T-cell (primary cell): ENCODE measurements at places on chromosomes 12 and 14.

- DNase-seq, result no peak
Measured at GRCh38 chr12:5904969-5905368, 40.1 kb downstream of the ANO2 start.

GRCh38 chr14:57073986-57074385 is 194.7 kb downstream of the EXOC5 start:
- DNase-seq, result no peak

- no peak for DNase-seq
Measured at GRCh38 chr12:123233505-123234308, 471 bp downstream of the MTRFR start.

- DNase-seq, result no peak
Measured at GRCh38 chr14:71322655-71323250, 415.5 kb downstream of the PCNX1 start.

DNA sequence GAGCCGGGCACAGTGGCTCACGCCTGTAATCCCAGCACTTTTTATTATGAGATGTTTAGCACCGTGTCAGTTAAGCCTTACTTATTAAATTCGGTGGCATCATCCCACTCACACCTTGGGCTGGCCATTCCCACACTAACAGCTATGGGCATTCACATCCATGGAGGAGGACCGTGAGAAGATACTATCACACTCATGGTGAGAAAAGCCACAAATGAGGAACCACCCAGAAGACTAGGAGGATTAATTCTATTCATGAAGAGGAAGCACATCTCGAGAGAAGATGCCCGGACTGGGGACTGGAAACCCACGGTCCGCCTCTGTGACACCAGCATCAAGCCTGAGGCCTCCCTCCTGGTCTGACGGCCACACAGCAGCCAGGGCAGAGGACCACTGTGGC is 4.9 kb downstream of the CDC42BPB start:
- DNase-seq, result no peak

- no peak for DNase-seq
Measured at GRCh38 chr12:47219243-47219642, 139.5 kb upstream of the AMIGO2 start.

- no peak for DNase-seq
Measured at GRCh38 chr14:75831952-75832351, 149.8 kb downstream of the TGFB3 start.

GRCh38 chr14:22767323-22767589 is 768 bp downstream of the OXA1L start:
- DNase-seq, result no peak

DNA sequence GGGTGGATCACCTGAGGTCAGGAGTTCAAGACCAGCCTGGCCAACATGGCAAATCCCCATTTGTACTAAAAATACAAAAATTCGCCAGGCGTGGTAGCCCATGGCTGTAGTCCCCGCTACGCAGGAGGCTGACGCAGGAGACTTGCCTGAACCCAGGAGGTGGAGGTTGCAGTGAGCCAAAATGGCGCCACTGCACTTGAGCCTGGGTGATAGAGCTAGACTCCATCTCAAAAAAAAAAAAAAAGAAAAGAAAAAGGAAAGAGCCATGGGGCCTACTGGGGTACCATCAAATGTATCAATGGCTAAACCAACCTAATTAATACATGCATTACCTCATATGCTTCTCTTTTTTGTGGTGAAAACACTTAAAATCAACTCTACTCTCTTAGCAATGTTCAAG is 10.7 kb downstream of the TFCP2 start:
- no peak for DNase-seq

- DNase-seq, result no peak
Measured at GRCh38 chr14:49089107-49089506, 497.1 kb downstream of the RPS29 start.
